ENCODE measurements at places on chromosomes 5 and 9.
A peak's percentile ranks its signal among the peaks of the same experiment; 100 is the strongest.

GRCh38 chr9:27880635-27881034 is 307.4 kb upstream of the C9orf72 start:
- DNase-seq, result no peak

DNA sequence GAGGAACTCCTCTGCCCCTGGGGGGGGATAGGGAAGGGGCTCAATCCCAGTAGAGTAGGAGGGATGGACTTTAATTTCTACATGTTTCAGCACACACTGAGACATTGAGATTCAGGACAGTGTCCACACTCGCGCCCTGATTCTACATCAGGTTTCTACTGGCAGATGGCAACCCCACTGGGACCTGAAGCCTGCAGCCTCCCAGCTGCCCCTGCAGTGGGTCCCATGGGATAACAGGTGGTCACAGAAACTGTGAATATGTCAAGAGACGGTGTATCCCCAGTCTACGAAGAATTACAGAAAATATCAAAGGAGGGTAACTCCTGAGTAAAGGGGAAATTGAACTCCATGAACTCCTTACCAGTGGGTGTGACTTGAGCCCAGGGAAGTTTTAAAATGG is 2.4 kb upstream of the TERT start:
- DNase-seq, result no peak

GRCh38 chr5:83563631-83564030 is 92.1 kb downstream of the VCAN start:
- no peak for DNase-seq

GRCh38 chr5:78927657-78928282 is 57.3 kb downstream of the ARSB start:
- no peak for DNase-seq

- DNase-seq, result no peak
These were observed 78.0 kb downstream of the APBA1 start for GRCh38 chr9:69594180-69594579.

DNA sequence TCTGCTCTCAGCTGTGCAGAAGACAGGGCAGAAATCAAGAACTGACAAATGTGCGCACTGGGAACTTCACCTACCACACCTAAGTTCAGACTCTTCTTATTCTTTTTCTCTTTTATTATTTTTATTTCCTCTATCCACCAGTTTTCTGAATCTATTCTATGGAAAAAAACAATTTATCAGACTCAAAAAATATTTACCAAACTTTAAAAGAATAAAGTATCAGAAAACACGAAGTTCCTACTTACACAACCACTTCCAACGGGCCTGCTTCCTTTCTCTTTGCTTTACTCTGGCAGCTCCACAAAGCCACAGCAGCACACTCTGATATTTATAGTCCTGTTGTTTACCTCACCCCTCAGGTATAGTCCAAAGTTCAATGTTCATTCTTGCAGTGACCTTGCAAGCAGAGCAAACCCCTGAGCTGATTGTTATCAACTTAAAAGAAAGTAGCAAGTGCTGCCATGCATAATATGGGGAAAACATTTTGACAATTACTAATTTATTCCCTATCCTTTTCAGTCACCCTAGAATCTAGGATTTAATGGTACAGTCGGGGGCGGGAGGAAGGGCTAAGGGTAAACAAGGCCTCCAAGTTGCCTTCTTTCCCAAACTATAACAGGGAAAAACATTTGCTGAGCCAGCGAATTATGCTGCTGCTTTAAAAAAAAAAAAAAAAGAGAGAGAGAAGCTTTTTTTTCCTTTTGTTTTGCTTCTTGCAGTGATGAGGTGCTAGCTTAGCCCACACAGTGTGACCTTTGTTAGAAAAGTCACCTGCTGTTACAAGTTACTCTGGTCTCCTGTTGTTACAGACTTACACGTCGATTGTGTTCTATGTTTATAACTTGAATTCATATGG is at the start of gene SELENOP:
SELENOP (minus strand) TSS at position 302 of the 856 bp plus-strand sequence. CDS start 3,539 bp downstream, outside the sequence.
- DNase-seq, result peak; percentile 25

DNA sequence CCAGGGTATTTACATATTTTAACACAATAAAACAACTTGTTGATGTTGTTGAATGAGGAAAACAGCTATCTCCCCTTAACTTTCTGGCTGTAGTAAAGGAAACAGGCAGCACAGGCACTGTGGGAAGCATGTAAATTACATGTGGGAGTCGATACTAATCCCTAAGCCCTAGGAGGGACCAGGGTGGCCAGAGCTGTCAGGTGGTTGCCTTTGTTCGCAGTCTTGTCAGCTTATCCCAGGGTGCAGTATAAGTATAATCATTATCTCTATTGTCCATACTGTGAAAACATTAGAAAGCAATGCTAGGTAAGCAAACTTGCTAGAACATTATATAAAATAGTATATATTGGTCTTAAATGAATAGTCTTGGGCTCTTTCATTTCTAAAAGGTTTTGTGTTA is 125.6 kb upstream of the RPS23 start:
- DNase-seq, result no peak

DNA sequence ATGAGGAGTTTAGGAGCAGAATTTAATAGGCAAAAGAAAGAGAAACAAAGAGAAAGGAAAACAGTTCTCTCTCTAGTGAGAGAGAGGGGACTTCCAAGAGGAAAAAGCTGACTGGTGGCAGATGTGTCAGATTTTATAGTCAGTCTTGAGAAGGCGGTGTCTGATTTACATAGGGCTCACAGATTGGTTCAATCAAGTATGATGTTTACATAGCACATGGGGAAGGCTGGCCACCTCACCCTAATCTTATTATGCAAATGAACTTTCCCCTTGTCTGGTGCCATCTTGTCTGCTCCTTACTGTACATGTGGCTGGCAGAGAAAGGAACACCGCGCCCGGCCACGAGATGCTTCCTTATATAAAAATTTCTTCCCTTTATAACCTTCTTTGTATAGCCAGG is 24.7 kb downstream of the UNC13B start:
- peak; percentile 25 for DNase-seq

GRCh38 chr5:2752821-2753439 is 1.5 kb upstream of the IRX2 start:
- no peak for DNase-seq

- no peak for DNase-seq
These were observed 374.3 kb downstream of the CCDC171 start for GRCh38 chr9:15927161-15927560.

DNA sequence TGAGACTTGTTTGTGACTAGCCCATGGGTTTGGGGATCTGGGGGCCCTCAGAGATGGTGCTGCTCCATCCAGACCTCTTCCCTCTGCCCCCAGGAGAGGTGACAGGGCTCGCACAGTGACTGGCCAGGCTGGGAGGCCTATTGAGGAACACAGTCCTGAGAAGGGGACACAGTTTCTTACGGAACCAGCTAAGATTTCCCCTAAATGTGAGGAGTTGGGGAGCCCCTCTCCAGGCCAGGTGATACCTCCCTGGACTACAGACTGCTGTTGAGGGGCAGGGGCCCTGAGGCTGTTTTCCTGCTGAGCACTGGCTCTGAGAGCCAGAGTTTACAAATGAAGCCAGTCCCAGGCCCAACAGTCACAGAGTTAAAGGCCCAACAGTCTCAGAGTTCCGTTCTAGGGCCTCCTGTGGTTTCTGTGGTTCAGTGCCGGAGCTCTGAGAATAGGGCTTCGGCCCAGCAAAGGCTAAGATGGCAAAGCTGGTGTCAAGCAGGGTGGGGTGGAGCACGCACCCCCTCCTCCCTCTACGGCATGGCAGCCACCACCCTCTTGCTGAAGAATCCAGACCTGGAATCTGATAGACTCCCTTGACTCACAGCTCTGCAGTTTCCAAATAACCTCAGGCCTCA is 1.1 kb upstream of the SEMA4D start:
- no peak for DNase-seq

- DNase-seq, result peak; percentile 54
These were observed 77.5 kb downstream of the SLC1A3 start for GRCh38 chr5:36683821-36684434.

GRCh38 chr9:16257604-16258003 is 612.9 kb downstream of the BNC2 start:
- no peak for DNase-seq

GRCh38 chr9:126088336-126088735 is 238.3 kb upstream of the MVB12B start:
- DNase-seq, result no peak

GRCh38 chr5:67404256-67405100 is 207.9 kb upstream of the CD180 start:
- no peak for DNase-seq

DNA sequence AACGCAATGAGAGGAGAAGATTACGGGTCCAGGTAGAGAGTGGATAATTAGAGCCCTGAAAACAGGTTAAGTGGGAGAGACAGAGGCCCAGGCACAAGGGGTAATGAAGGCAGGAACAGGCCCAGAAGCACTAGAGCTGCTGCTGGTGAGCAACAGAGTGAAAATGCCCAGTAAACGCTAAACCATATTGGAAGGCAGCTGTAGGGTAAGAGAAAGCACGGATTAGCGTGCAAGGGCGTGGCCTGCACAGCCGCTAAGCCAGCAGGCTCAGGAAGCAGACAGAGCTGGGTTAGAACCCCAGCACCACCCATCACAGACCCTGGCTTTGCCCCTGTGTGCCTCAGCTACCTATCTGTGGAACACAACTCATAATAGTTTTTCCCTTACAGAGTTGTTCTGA is 93.2 kb downstream of the PAX5 start:
- DNase-seq, result no peak

DNA sequence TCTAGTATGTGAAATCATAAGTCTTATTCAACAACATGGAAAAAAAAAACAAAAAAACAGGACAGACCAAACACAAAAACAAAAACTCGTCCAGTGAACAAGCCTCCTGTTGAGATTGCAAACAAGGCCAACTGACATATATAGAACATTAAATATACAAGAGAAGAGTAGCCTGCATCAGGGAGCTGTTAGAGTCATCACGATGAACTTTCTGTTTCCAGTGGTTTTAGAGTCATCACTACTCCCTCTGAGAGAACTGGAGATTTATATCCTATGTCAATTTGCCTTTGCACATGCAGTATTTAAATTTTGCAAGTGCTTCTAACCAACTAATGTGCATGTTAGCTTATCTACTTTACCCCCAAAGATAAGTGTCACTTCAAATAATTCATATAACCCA is 9.9 kb downstream of the SNCAIP start:
- DNase-seq, result no peak

DNA sequence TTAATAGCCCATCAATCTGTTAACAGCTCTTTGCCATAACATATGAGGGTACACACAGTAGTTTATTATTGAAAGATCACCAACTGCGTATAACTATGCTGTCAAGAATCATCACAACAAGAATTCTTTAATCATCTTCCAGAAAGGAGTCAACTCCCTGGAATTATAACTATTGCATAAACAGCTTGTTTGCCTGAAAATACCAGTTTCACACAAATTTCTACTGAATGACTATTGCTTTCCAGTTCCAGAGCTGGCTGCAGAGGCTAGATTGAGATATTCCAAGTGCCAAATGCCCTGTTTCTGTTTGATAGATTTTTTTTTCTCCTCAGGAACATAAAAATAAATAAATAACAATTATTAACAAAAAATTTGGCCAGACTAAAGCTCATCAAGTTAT is 444.7 kb downstream of the TLE1 start:
- DNase-seq, result no peak

DNA sequence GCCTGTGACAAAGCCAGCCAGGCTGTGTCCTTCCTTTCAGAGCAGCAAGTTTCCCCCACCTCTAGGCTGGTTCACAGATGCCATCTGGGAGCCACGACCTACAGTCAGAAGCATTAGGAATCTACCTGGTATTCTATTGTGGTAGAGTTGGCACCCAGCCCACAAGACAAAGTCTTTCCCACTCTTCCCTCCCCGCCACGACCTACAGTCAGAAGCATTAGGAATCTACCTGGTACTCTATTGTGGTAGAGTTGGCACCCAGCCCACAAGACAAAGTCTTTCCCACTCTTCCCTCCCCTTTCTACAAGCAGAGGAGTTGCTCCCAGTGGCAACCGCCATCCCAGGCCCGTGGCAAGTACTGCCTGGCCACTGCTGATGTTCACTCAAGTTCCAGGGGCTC is 157.8 kb upstream of the TNC start:
- no peak for DNase-seq

GRCh38 chr5:158194561-158194976 is 335.6 kb upstream of the CLINT1 start:
- DNase-seq, result no peak

- DNase-seq, result no peak
These were observed 47.7 kb downstream of the RXRA start for GRCh38 chr9:134373953-134374300.

GRCh38 chr9:115604831-115605483 is 487.0 kb upstream of the TNC start:
- no peak for DNase-seq

GRCh38 chr5:65774346-65774745 is 52.3 kb downstream of the NLN start:
- DNase-seq, result peak; percentile 37

- DNase-seq, result no peak
These were observed 23.8 kb upstream of the TRPM3 start for GRCh38 chr9:71145179-71145578.

GRCh38 chr5:81425569-81425968 is 31.6 kb upstream of the ACOT12 start:
- DNase-seq, result peak; percentile 59

DNA sequence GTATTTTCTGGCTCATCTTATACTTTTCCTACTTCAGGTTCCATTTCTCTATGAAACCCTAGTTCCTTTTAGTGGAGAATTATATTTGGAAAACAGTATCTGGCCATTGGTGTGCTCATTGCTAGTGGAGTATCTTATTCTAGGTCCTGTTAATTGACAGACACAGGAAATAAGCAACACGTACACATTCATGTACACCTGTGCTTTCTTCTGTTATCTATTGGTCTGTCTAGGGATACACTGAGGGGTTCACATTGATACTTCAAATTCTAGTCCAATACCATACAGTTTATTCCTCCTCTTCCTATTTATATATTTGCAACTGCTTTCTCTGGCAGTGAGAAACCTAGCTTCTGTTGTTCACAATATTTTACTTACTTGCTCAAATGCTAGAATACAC is 110.2 kb downstream of the FER start:
- DNase-seq, result no peak

DNA sequence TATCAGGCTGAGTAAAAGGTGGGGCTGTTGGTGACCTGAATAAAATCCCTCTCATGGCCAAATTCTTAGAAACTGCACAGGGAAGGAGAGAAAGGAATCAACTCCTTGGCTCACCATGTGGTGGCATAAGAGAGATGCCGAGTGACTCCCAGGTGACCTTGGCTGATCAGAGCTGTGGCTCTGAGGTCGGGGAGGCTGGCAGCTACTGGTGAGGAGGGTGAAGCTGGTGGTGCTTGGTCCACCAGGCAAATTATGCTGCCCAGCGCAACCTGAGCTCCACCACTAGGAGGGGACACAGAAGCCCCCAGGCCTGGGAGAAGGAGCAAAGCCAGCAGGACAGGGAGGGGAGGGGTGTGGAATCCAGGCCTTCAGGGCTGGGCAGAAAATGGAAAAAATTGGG is 111.2 kb upstream of the IL12B start:
- no peak for DNase-seq

DNA sequence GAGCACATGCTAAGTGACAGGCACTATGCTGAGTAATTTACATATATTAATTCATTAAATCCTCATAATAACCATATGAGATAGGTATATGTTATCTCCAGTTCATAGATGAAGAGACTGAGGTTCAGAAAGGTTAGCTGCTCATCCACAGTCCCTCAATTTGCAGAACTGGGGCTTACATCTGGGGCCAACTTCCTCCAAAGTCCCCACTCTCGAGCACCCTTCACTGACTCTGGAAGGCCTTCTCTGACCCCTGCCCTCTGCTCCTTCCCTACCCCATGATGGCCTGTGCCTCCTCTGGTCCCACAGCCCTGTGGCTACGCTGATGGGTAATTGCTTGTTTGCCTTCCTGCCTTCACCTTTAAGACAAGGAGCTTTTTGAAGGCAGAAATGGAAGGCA is 71.6 kb downstream of the C5orf15 start:
- no peak for DNase-seq

GRCh38 chr5:96476654-96477053 is 43.6 kb upstream of the PCSK1 start:
- DNase-seq, result no peak

GRCh38 chr5:43437062-43437660 is 25.0 kb upstream of the CCL28 start:
- DNase-seq, result no peak

Data from suppressor macrophage treated with lipopolysaccharide for 4 hours (primary cell).